RPMI8226 (cell line): ENCODE measurements at places on chromosomes 7 and 10.
A peak's percentile ranks its signal among the peaks of the same experiment; 100 is the strongest.

DNA sequence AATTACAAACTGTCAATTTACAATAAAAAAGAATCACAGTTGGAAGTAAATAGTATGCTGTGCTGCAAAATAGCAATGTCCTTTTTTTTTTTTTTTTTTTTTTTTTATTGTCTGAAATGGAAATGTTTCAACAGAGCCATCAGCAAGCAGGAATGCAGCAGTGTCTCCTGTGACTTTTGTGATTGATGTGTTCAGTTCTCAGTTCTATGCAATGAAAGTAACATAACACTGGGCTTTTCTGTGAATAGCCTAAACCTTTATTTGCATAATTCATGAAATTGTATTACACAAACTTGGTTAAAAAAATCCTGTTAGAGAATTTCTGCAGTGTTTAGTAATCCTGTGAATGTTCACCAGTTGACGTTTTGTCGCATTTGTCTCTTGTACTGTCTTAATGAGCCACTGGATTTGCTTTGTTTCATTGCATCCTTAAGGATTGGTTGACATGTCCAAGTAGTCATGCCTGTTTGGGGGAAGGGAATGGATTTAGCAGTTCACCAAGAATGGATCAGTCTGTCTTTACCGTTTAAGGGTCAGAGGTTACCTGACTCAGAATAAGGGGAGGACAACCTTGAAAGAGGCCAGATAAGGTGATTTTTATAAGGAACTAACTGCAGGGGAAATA lies 192.7 kb downstream of the MLLT10 start:
- no peak for DNase-seq

DNA sequence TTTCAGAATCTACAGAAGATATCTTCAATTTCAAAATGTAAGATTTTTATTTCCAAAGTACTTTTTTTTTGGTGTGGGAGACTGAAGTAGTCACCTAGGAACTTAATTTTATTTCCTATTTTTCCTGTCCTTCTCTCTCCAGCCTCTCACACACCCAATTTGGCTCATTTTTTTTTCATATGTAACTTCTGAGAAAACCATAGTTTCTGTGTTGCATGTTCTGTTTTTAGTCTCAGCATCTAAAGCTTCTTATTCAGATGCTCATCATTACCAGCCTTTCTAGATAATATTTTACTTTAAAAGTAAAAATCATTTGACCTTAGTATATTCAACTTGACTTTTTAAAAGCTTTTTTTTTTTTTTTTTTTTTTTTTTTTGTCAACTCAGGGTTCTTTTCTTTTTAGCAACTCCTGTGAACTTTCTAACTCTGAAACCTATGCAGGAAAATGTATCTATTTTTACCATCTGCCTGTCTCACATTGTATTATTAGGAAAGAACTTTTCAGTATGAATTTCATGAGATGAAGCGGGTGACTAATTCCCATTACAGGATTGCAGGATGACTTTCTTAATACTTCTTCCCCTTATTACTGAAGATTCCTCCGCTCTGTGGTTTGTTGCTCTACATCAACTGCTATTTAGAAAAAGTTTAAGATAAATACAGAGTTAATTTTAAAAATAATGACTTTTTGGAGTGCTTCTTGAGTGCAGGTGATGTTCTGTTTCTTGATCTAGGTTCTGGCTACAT lies 73.6 kb upstream of the LSM8 start:
- no peak for DNase-seq

DNA sequence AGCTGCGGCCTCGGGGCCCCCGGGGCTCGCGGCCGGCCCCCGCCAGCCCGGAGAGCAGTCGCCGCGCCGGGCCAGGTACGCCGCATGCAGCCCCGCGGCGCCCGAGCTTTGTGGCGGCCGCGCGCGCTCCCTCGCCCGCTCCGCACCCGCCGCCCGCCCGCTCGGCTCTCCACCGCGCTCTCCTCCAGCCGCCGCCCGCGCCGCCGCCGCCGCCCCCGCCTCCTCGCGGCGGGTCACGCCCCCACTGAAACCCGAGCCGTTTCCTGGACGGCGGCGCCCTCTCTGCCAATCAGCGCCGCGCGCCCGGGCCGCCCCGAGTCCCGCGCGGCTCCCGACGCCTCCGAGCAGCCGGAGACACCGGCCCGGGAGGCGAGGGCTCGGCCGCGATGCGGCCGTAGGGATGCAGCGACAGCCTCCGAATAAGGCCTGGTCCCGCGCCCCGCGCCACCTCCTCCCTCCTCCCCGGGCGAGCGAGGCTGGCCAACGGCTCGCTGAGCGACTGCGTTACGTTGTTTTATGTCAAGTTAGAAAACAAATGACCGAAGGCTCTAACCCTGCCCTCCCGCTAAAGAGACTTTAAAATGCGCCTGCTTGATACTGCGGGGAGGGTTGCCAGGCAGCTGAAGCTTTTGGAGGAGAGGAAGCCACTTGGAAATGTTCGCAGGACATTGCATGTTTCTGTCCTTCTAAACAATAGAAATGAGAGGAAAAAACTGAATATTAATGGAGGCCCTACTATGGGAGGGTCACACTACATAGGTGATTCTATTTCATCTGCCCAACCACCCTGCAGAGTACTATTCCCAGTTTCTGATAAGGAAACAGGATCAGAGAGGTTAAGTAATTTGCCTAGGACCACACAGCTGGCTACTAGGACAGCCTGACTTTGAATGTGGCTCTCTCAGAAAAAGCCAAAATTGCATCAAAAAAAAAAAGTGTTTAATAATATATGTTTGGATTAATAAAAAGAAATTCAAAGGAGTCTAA lies at the start of gene FGFR2:
Gene FGFR2 (minus strand): TSS at position 182 of the 987 bp plus-strand sequence. CDS start 4,627 bp downstream, outside the sequence.
- DNase-seq, result peak; percentile 82

- no peak for DNase-seq
Measured at GRCh38 chr10:59854571-59854970, 51.8 kb downstream of the CCDC6 start.

DNA sequence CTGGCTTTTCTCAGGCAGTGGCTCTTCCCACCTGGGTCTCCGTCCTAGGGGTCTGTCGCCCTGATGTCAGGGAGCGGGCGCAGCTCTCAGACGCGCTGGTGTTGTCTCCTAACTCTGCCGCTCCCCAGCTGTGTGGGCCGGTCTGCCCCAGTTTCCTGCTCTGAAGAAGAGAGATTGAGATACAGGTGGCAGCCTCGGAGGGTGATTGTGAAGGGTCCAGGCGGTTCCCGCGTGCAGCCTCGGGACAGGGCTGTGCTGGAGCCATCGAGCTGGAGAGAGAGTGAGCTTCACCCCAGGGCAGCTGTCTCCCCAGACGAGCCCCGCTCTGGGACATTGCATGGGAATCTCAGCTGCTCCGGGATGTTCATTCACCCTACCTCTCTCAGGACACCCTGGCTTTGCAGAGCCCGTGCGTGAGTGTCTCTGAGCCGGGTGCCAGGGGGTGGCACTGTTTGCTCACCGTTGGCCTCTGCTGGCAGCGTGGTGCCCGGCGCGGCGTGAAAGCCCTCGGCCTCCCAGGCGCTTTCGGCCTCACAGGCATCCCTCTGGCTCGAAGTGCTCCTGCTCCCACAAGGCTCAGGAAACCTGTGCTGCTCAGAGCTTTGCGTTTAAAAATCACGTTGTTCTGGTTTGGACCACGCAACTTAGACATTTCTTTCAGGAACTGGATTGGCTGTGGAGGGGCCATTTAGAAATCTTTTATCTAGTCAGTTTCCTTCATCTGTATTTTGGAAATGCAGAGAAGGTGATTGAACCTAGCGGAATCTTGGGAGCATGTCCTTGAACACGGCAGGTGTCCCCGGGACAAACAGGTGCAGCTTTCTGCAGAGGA lies 33.8 kb upstream of the ZFAND2A start:
- DNase-seq, result peak; percentile 85

DNA sequence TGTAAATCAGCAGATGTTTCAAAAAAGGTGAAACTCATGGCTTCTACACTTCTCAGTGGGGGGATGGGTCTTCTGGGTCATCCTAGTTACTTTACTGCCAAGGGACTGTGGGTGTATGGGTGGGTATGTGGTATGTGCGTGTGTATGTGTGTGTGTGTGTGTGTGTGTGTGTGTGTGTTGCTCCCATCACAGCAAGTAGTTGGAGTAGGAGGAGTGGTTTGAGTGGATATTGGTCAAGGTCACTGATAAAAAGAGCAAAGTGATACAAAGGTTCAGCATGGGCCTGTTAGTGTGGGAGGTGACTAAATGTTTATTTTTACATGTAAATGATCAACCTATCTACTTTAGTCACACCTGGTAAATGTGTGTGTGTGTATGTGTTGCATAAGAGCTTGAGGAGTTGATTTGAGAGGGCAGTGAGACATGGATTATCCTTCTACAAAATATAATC lies 11.8 kb upstream of the COBL start:
- DNase-seq, result no peak

GRCh38 chr7:81206667-81207360 lies 288.0 kb upstream of the SEMA3C start:
- no peak for DNase-seq

GRCh38 chr7:47937711-47938573 lies 10.3 kb downstream of the PKD1L1 start:
- DNase-seq, result peak; percentile 73

DNA sequence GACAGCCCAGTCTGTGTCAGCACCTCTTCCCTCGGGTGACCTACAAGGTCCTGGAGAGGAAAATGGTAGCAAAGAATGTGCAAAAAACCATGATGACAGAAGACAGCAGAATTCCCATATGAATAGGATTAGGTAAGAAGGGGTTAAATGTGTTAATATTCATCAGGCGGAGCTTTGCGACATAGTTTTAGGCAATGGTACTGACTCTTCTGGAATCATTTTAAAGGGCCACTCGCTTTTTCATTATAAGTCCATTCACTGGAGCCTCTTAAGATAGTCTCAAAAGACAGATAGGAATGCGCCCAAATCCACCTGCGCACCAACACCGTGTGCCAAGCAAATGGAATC lies 38.2 kb downstream of the DLG5 start:
- DNase-seq, result no peak

GRCh38 chr10:88586462-88586861 lies at the start of gene LIPJ:
LIPJ (plus strand) TSS chr10:88586762; CDS start chr10:88590688, 3,926 bp downstream.
- DNase-seq, result no peak

DNA sequence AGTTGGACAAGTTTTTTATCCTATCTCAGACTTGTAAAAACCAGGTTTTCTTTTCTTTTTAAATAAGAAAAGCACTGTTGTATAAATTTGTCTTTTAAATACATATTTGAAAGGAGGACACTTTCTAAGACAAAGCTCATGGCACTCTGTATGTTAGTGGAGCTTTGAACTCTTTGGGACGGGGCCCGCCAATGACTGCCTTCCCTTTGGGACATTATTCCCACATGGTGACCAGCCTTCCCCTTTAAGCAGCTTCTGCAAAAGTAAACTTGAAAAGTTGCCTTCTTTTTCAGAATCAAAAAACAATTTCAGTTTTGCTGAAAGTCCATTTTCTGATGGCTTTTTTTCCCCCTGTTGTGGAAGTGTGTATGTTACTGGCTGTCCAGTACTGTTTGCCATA lies 1.8 kb downstream of the CUX1 start:
- DNase-seq, result no peak

GRCh38 chr10:63464402-63465292 lies 1.1 kb downstream of the JMJD1C start:
- peak; percentile 2 for DNase-seq

GRCh38 chr7:29102558-29103151 lies 43.7 kb downstream of the CPVL start:
- DNase-seq, result peak; percentile 55

GRCh38 chr10:29676732-29677131 lies 42.0 kb upstream of the SVIL start:
- DNase-seq, result no peak

DNA sequence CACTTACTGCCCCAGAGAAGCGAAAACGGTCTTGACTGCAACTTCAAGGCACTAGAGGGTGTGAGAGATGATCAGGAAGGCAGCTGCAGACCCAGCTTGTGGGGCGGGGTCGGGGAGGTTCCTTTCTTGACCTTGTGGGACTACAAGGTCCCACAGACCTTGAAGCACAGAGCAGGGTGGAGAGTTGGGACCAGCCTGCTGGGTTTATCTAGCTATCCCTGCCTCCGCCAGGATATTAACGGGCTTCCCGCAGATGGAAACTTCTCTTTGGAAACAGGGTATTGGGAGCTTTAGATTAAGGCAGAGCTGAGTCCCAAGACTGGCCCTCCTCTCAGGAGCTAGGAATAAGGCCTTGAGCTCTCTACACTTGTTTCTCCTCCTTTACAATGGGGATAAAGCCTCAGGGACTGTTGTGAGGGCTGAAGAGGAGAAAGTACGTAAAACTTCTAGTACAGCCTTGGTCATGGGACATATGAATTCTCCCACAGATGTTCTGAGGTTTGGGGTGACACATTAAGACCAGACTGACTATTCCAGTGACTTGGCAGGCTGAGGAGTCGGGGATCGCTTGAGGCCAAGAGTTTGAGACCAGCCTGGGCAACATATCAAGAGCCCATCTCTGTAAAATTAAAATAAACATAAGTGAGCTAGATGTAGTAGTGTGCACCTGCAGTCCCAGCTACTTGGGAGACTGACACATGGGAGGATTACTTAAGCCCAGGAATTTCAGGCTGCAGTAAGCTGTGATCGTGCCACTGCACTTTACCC lies 153.2 kb downstream of the CDH23 start:
- no peak for DNase-seq

- no peak for DNase-seq
Measured at GRCh38 chr10:129333706-129334105, 133.3 kb upstream of the MGMT start.

DNA sequence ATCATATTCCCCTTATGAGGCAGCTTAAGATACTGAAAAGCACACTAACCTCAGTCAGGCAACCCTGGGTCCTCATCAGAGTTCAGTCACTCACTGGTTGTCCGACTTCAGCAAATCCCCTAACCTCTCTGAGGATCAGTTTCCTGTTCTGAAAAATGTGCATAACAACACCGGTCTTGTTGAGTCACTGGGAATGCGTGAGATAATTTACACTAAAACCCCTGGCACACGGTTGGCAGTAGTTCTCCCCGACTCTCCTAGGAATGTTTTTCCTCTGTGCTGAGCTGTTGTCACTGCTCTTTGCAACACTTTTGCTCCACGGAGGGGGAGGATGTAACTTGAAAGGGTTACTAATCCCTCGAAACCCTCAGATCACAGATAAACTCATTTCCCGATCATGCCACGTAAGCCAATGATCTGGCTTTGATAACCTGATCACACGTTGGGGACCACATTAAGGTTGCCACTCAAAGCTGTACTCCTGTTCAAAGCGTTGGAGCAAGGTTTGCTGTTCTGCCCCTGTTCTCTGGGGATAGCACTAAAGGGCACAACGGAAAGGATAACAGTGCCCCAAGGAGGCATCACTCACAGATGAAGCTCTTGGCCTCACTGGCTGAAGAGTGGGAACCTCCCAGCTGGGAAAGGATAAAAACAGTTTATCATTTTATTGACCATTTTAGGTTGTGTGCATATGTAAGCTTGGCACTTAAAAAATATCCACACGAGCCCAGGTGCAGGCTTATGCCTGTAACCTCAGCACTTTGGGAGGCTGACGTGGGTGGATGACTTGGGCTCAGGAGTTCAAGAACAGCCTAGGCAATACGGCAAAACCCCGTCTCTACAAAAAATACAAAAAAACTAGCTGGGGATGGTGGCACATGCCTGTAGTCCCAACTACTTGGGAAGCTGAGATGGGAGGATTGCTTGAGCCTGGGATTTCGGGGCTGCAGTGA lies 5.0 kb upstream of the RBM17 start:
- DNase-seq, result no peak

GRCh38 chr7:2834748-2835441 lies 9.2 kb downstream of the GNA12 start:
- no peak for DNase-seq

GRCh38 chr7:115689941-115690340 lies 340.6 kb downstream of the TFEC start:
- no peak for DNase-seq

- DNase-seq, result no peak
Measured at GRCh38 chr7:148819697-148820360, 64.3 kb downstream of the EZH2 start.
